ENCODE measurements at places on chromosomes 2 and 18.

- DNase-seq, result no peak
Observed at GRCh38 chr2:214098811-214099210, 312.0 kb upstream of the VWC2L start.

DNA sequence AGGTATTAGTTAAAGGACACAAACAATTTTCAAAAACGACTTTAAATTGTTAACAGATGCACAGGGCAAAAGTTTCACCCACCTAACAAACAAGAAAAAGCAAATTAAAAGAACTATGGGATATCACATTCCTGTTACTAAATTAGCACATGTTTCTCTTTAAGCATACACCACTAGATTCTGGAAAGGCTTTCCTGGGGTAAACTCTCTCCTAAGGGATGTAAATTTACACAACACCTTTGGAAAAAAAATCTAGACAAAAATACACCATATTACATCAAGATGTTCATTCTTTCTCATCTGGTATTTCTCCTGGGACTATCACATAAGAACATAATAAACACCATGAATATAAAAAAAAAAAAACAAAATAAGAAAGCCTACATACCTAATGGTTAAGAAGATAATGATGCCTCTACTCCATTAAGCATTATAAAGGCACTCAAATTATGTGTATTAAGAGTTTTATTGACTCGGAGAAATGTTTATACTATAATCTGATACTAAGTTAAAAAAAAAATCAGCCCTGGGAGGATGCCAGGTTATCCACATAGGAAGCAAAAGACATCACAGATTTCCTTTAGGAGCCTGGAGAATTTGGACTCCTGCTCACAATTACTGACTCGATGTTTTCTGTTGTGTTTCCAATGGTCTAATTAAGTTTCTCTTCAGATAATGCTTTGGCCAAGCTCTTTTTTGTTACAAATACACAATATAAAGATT, 82.8 kb upstream of the AFF3 start:
- DNase-seq, result no peak

DNA sequence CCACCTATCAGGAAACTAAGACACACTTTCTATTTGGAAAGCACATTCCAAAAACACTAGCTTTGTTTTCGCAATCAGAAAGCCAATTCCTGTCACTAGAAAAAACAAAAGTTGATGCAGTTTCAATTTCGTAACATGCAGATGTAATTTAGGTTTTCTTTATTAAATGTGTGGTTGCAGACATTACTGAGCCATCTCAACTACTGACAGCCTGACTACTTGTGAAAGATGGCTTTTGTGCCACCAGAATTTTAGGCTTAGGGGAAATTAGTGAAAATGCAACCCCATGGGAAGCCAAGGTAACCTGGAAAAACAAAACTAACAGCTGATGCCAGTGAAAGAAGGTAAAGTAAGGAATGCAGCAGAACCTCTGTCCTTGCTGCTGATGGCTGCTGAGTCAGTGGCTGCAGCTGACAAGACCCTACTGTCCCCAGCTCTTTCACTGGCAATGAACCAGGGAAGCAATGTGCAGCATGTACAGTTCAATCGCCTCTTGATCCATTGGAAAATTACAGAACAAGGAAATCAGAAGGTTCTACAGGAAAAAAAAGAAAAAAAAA, 34.9 kb downstream of the FEZ2 start:
- DNase-seq, result no peak

DNA sequence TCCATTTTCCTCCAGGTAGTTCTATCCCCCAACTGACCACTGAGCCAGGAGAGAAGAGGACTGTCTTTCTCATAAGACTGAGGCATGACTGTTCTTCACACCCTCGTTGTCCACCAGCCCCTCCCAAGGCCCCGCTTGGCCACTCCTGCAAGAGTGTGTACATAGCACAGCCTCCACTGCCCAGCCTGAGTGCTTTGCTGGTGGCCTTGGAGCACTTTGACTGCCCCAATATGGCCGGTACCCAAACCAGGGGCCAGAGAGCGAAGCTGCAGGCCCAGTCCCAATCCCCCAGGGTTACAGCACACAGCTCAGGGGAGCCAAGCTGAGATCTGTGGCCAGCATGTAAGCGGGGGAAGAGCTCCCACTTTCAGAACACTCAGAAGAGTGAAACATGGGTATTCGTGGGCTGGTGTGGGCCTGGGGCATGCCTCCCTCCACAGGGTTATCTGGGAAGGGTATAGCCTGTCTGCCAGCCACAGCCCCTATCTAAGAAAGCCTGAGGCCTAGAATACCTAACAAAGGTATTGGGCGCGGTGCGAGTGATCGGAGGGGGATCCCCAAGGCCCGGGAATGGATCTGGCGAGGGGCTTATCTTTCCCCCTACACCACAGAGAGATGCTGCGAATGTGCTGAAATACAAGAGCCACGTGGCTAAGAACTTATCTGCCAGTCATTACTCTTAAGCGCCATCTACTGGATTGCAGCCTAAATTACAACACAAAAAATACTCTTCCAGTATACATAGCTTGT, 163.8 kb downstream of the WDPCP start:
- DNase-seq, result peak; percentile 19

GRCh38 chr18:58058720-58059119, 14.7 kb downstream of the NEDD4L start:
- DNase-seq, result no peak

DNA sequence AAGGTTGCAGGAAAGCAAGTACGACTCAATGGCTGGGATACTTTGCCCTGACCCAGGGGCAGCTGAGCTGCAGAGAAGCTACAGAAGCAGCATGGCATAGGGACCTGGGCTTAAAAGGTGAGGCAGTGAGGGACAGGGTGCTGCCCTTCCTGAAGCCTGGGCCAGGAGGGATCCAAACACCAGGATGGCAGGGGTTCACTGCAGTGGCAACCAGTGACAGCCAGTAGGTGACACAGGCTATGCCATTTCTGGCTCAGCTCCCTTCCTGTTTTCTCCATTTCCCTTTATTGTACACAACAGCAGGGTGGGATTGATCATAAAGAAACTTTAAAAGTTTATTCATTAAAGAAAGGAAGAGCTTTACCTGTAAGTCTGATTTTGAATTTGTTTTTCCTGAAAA, 48.8 kb downstream of the CABYR start:
- no peak for DNase-seq

DNA sequence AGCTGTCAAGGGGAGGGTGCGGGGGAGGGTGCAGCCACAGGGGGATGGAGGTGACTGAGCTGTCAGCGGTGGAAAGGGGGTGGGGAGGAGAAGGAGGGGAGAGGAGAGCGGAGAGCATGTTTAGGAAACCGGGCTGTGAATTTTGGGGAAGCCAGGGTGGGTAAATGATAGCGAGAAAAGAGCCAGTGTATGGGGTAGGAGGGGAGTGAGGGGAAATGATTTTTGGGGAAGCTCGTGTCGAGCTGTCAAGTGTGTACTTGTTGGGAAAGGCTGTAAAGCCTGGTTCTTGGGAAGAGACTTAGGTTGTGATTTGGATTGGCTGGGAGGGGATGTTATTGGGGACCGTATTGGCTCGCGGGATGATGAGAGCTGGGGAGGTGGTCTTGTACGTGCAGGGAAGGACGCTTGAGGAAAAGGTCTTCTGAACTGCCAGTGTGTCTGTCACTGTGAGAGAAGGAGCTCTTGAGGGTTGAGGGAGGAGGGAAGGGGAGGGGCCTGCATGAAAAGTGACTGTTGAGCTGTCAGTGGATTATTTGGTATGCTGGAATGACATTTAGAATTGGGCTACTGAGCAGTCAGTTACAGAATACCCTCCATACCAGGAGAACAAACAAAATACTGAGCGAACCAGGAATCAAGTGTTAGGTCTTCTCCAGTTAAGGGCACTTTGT, 1.0 kb downstream of the UBR3 start:
- no peak for DNase-seq

DNA sequence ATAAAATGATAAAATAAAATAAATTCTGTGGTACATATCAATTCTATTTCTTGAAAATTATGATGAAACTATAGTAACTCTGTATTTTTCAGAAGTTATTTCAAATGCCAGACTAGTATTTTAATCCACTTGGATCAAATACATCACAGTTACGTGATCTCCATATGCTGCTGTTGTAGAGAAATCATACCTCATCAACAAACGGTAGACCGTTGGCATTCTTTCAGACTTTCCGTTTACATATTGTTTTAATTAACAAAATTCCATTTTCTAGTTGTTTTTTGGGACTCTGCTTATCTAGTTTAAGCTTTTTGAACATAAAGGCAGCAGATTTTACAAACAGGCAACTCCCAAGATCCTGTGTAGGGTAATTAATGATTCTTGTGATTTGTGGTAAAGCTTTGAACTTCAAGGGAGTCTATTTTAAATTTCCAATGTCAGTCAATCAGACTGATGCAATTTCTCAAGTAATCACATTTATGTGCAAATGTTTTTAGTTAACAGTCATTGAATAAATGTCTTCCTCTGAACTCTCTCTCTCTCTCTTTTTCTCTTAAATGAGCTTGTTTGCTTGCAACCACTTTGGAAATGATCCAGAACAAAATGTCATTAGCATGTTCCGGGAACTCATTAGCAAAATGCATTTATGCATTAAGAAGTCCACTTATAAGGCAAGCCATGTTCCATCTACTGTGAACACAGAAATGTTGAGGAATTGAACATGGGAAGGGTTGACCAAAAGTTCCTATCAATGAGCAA, 31.8 kb downstream of the NYAP2 start:
- no peak for DNase-seq
